ENCODE measurements at places on chromosomes 7 and 10.
A peak's percentile ranks its signal among the peaks of the same experiment; 100 is the strongest.

DNA sequence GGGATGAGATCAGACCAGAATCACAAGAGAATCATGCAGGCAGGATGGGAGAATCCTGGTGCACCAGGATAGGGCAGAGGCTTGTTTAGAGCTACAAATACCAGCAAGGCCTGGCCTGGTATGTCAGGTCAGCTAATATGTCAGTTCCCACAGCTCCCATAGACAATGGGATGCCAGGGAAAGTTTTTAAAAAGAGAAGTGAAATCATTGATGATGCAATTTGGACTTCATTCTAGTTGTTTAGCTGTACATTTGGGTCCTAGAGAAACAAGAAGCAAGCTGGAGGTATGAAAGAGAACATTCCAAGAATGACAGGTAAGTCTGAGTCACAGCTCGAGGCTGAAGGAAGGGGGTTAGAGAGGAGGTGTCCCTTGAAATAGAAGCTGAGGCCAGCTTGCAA is 45.2 kb downstream of the GPR141 start:
- no peak for DNase-seq

DNA sequence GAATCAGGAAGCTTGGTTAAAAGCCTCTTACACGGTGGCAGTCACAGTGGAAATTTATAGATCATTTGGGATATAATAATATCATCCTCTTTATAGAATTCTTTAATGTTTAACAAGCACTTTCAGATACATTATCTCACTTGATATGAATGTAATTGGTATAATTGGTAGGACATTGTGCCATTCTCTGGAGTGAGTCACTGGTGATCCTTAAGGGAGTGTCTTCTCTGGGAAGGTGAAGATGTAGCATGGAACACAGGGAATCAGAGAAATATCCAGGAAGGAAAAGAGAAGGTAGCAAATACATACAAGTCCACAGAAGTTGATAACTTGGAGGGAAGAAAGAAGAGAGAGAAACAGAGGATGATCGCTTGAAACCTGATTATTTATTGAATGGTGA is 9.8 kb downstream of the PTPRZ1 start:
- no peak for DNase-seq

- DNase-seq, result no peak
These were observed 22.0 kb upstream of the TMEM120A start for GRCh38 chr7:76016191-76016947.

- DNase-seq, result no peak
These were observed 139.0 kb downstream of the CREB5 start for GRCh38 chr7:28551331-28551730.

DNA sequence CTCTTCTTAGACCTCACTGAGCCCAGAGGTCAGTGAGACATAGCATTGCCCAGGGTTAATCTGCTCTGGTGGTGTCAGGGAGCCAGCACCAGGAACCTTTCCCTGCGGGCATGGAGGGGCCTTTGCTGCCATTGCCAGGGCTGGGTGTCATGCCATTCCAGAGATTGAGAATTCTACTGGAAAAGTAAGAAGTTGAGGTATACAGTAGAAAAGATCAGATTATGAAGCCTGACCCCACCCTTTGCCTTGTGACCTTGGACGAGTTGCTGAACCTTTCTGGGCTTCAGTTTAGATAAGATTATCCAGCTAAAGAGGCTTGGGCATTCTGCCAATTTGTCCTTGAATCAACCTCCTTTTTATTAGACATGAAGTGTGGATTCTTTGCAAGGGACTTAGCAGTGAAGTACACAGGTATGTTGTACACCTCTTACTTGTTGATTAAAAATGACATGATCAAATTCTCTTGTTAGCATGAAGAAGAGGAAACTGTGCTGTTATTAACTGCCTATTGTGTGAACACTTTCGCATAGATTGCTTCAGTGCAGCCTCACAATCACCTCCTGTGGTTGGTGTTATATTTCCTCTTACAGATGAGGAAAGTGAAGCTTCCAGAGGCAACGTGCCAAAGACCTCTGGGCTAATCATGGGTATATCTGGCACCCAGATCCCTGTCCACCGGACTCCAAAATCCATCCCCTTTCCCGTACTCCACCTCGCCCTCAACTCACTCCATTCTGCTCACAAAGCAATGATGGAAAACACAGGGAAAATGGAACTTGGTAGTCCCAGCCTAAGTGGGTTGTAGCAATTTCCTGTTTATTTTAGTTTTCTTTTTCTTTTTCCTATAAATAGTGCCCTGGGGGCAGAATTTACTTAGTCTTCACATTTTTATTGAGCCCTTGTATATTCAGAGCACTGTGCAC is 151.3 kb downstream of the CAMK1D start:
- peak; percentile 46 for DNase-seq

DNA sequence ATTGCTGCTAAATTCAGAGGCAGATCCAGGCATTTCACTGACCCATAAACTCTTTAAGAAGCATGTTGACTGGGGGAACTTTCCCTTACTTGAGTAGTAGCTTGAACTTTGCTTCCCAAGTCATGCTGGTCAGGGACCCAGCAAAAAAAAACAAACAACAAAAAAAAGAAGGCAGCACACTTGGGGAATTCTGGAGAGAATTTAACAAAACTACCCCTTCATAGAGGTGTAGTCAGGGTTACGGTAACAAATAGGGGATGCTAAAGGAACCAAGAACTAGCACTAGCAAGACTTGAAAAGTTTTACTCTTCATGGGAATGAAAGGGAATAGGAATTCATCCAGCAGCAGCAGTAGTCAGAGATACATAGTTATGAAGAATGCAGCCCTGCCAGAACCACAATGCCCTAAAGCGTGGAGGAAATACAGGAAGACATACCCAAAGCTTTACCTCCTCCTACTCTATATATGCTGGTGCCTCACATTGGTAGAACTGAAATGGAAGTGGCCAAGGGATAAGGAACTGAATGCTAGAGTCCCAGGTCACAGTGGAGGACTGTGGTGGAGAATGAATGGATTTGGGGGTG is 67.3 kb downstream of the PHYHIPL start:
- no peak for DNase-seq

DNA sequence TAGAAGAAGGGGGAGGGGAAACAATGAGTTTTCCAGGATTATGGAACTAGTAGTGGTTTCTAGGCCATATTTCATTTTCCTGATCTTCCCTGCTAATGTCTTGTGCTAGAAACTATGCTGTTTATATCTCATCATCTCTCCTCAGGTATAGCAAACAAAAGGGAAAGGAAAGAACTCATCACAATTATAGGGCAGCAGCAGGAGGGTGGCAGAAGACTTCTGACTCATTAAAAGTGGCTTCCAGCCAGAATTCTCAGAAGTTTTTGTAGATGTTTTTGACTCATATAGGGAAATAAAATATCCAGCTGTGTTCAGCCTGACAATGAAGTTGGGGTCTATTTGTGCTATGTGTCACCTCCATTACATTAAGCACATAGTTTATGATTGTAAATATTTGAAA is 6.5 kb downstream of the AHR start:
- no peak for DNase-seq

- no peak for DNase-seq
These were observed 33.2 kb downstream of the IFT22 start for GRCh38 chr7:101288439-101288838.

GRCh38 chr10:96930469-96930868 is 98.4 kb downstream of the LCOR start:
- no peak for DNase-seq

- DNase-seq, result no peak
These were observed 91.4 kb downstream of the PPP1R3C start for GRCh38 chr10:91541481-91541880.

GRCh38 chr7:4792537-4793126 is 17.2 kb downstream of the AP5Z1 start:
- DNase-seq, result no peak

DNA sequence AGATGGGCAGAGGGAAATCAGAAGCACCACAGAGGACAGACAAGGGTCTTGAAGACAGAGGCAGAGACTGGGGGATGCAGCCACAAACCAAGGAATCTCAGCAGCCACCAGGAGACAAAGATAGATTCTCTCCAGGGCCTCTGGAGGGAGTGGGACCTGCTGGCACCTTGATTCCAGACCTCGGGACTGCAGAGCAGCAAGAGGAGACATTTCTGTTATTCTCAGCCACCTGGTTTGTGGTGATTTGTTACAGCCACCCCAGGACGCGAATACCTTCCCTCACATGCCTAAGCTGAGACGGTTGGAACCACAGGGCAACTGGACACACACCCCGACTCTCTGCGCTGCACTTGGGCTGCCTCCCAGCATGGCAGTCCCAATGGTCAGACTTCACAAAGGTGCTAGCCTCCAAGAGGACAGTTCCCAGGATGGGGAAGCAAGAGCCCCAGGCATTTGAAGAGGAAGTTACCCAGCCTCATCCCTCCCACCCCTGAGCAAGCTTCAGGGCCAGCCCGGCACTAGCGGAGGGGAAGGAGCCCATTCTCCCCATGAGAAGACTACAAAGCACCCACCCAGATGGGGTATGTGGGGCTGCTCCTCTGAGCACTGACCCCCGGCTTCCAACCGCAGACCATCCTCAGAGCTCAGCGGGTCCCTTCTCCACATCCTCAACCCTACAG is 104.6 kb upstream of the INSIG1 start:
- no peak for DNase-seq

DNA sequence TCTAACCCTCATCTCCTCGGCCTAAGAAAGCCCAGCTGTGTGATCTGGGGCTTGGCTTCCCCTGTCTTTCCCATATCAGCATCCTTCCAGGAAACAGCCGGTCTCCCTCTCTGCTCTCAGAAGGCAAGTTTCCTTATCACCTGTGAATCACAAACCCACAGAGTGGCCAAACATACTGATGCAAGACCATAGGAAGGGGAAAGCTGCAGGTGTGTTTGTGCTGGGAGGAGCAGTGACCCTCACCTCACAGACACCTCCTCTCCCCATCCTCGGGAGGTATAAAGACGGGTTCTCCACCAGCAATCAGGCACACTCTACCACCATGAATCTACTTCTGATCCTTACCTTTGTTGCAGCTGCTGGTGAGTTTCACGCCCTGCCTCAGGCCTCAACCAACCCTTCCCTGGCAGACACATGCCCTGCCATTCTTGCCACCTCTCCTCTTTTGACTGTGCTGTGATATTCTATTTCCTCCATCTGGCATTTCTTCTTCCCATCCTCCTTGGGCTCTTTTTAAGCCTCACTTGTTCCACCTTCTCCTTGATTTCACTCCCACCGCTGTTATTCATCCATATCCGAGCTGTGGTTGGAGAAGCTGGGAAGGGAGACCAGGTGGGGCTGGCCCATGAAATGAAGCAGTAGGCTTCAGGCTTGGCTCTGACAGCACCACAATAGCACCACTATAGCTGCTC is at the start of gene PRSS2:
Gene PRSS2 (plus strand): TSS at position 310 of the 692 bp plus-strand sequence. CDS start 13 bp downstream, at position 323.
- DNase-seq, result no peak

- DNase-seq, result no peak
These were observed 156.7 kb downstream of the BTAF1 start for GRCh38 chr10:92080244-92080643.

- no peak for DNase-seq
These were observed 864 bp downstream of the PSTK start for GRCh38 chr10:122981066-122981464.

GRCh38 chr10:30088178-30088577 is 28.8 kb upstream of the JCAD start:
- no peak for DNase-seq

DNA sequence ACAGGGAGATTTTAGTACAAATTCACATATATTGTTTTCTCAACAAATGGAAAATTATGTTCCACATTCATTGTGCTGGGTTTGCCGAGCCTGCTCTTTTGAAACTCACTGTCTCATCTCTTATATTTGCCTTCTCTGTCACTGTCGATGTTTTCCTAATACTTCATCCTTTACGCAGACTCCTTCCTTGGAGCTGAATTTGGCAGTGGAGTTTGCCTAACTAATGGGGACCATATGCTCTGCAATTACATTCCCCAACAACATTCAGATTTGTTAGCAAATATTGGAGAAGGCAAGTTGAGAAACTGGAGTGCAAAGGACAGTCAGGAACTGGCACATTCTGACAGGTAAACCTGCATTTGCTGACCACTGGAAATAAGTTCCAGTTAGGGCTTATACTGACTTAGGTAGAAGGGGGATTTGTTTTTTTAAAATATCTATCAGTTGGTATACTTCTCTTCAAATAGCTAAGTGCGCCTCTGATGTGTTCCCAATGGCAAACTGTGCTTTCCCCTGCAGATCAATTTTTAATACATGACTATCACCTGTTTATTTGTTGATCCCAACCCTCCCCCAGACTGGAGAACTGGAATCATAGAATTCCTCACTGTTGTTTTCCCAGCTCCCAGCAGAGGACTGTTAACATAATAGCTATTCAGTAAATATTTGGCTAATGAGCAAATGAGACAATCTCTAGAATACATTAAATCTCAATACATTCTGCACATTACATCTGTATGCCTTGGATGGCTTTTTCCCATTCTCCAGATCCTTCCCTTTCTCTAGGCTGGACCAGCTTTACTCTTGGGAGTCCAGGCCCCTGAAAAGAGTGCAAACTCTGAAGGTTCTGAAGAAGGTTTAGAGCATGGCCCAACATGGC is 769.3 kb downstream of the KCNMA1 start:
- DNase-seq, result no peak

GRCh38 chr7:70132226-70132851 is 534.1 kb downstream of the AUTS2 start:
- DNase-seq, result no peak

DNA sequence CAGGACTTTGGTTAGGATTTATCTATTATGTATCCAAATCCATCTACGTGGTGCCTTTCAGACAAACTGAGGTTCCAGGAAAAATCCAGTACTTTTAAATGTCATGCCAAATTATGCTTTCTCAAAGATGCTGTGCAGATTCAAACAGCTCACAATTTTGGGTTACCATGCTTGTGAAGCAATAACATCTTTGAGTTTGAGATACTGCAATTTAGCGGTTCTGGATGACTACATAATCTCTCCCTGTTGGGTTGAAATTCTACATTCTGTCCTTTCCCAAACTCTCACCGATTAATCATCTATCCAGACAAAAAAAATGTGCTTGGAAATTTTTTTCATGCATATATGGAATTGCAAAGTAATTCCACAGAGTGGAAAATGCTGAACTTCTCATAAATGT is 3.5 kb downstream of the RHOBTB1 start:
- no peak for DNase-seq

- no peak for DNase-seq
These were observed 530.8 kb downstream of the CNTNAP2 start for GRCh38 chr7:146647445-146647844.

DNA sequence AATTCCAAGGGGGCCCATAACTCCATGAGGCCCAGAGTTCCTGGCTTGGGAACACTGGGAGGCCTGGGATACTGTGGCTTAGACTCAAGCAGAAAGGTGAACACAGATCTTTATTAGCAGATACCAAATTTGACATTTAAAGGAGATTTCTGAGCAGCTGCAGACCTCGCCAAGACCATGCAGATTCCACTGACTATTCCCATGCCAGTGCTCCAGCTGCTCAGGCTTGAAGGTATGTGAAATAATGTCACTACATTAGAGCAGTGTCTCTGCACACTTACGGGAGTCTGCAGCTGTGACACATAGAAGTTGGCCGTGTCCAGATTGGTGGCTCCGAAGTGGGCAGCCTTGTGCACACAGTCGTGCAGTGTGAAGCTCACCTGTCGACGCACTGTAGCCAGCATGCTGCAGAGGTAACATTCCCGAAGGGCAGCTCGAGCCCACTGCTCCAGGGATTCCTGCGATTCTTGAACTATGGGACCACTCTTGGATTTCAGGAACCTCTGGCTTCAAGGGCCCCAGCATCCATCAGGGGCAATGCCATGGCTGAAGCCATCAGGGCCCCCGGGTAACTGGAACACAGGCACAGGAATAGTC is 46.1 kb downstream of the SEPTIN7 start:
- DNase-seq, result no peak

- DNase-seq, result no peak
These were observed 95.8 kb downstream of the HIP1 start for GRCh38 chr7:75642810-75643486.

- DNase-seq, result no peak
These were observed 134.0 kb downstream of the PRKAG2 start for GRCh38 chr7:151742713-151743480.

Data from NCI-H774 (cell line).